Right lung (tissue), 10 donors: ENCODE measurements at places on chromosomes 4 and X. TPM values are rescaled to one million over a fixed set of nuclear protein-coding genes. Genes with fewer than 3 reads are reported as not detected.

GRCh38 chr4:55879224-55879623, 25.8 kb downstream of the EXOC1 start:
- no peak for DNase-seq

DNA sequence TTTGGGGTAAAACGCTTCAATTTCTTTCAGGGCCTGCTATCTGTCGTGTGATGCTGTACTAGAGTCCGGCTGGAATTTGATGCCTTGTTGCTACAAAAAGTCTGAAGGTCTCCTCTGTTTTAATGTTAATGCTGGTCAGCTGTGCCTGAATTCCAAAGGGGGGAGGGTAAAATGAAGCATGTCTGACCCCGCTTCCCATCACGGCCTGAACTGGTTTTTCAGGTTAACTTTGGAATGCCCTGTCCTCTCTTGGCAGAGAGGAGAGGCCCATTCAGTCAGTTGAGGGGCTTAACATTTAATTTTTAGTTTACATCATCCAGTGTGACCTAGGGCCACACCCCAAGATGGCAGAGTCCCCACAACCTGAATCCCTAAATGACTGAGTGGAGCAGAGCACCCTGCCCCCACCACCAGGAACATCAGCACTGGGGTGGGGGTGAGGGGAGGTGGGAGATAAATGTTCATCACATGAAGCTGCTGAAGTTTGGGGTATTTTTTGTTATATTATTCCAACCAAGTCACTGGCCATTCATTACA, 47.9 kb upstream of the GPR78 start:
- DNase-seq: no peak

Gene YIPF7
- polyA plus RNA-seq: 0.19 TPM

Gene EREG
- 0.23 TPM for polyA plus RNA-seq

Gene NAAA
- polyA plus RNA-seq: 9.7 TPM

DNA sequence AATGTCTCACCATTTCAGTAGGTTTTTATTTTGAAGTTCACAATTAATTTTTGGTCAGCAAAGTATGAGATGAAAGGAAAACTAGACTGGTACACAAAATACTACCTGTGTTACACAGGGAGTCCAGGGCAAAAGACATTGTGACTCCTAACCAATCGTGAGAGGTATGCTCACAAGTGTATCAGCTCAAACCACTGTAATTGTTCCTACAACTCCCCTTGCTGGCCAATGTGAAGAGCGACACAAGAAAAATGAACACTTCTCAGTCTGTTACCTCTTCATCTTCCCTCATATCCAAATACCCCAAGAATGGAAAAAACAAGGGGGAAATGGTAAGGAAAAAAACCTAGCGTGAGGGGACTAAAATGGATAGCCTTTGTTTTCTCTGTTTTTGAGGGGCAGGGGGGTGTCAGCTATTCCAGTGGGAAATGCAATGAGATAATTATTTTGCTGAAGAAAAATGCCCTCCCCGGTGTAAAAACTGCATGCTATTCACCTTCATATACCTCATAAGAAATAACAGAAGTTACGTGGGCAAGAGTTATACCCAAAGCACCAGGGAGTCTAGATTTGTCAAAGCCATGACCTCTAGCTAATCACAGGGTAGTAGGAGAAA, 30.6 kb upstream of the NSUN7 start:
- DNase-seq: no peak

Gene IQSEC2
- 13.0 TPM for polyA plus RNA-seq

GRCh38 chrX:131257367-131257766, 31.7 kb downstream of the IGSF1 start:
- no peak for DNase-seq

Gene MSX1
- 2.2 TPM for polyA plus RNA-seq

- no peak for DNase-seq
Measured at GRCh38 chr4:80115368-80116181, 42.5 kb upstream of the ANTXR2 start.

DNA sequence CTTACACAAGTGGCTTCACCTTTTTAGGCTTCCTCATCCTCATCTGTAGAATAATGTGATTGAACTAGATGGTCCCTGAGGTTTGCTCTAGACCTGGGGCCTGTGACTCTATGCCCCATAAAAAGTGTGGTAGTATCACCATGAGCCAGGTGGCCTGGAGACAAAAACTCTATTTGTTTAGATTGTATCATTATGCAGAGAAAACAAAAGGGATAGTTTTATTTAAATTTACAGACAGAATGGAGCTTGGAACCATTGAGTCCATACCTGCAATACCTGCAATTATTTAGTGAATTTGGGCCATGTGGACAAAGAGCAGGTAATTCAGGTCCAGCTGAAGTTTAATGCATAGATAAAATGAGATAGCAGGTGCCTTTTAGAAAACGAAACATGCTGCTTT, 139.5 kb upstream of the RPL34 start:
- DNase-seq: no peak

DNA sequence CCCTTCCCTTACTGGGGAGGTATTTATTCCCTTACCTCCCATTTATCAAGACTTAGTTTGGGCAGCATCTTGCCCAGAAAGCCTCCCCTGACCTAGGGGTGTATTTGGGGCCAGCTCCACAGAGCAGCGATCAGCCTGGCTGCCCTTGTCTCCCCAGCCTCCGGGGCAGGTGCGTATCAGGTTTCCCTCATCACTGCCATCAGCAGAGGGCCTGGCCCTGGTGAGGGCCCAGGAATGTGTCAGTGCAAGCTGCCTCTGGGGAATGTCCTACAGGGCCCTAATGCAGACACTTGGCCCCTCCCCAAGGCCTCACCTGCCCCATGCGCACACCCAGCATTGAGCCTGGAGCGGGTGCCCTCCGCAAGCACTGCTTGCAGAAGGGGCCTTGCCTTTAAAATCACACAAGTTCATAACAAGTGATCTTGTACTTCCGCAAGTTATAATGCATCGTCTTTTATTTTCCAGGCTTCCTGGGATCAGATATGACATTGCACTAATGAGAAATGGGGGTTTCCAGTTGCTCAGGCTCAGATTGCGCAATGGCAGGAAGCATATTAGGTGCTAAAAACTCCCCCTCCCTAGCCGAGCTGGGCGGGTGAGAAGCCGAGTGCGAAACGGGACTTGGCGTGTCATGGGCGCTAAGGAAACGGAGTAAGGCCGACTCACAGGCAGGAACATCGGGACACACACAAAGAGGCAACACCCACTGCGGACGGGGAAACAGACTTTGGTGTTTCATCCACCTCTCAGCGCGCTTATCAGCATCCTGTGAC, 25.4 kb upstream of the AFAP1 start:
- peak; percentile 83 for DNase-seq

GRCh38 chr4:183620421-183620820, 38.6 kb downstream of the RWDD4 start:
- no peak for DNase-seq

Gene PSAPL1
- polyA plus RNA-seq: 0.10 TPM

Gene SCML2
- polyA plus RNA-seq: 9.1 TPM
